Coronary artery (tissue), 2 donors: ENCODE measurements at places on chromosomes 3 and 15.

GRCh38 chr3:109131276-109131675, 5.2 kb upstream of the C3orf85 start:
- DNase-seq, result no peak

DNA sequence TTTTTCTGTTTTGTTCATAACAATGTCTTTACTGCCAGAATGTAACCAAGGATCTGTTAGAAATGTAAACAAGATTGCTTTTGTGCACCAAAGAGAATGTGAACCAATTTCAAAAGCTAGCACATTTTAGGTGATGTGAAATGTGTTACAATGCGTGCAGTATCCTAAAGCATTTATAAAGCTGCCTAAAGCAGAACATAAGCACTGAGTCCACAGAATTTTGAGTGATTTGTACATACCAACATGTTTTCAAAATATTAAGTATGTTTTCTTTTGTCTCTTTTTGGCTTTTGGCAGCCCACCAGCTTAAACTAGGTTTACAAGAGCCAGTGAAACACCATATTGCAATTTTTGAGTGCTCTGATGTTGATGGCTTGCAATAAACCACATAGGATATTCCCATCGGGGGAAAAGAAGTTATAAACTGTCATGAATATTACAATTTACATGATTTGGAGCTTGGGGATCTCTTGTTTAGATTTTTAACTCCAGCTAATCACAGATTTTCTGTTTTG, 364.0 kb downstream of the ZIC1 start:
- DNase-seq, result no peak

GRCh38 chr15:92891533-92892200, 8.5 kb upstream of the CHD2 start:
- no peak for DNase-seq

GRCh38 chr15:33700695-33701303, 267.5 kb upstream of the CHRM5 start:
- no peak for DNase-seq

DNA sequence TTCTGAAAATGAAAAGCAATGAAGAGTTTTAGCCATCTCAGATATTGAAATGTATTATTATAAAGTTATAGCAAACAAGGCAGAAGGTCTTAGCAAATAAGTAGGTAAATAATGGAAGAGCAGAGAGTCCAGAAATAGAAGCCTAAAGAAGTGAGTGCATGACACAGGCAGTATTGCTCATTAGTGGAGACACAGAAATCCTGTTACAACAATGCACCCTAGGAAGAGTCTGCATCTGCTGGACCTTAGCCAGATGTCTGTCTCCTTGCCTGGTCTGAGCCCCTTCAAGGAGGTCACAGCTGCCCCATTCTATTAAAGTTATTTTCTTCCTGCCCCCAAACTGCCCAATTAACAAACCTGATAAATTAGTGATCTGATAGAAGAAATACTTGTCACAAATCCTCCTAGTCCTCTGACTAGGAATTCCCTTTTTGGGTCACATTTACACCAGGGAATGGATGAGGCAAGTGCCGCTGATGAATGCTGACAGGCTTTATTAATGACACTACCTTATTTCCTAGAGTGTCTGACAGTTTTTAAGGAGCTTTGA, 51.9 kb downstream of the HOMER2 start:
- no peak for DNase-seq

GRCh38 chr3:128277378-128278069, 124.2 kb downstream of the EEFSEC start:
- peak; percentile 12 for DNase-seq

DNA sequence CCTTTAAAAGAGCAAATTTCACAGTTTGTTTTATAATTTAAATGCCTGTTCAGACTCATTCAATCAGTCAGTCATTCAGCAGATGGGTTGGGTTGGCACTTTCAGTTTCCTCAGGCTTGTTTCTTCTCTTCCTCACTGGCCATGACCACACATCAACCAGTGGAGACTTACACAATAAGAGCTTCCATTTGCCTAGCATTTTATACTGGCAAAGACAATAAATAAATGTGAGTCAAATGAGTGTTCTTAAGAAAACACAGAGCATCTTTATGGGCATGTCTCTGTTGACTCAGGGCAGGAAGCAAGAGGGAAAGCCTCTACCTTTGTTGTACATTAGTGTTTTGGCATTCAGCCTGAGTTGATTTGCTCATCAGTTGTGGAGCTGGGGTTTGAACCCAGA, 122.6 kb downstream of the EPHB1 start:
- no peak for DNase-seq

- DNase-seq, result no peak
Observed at GRCh38 chr3:77536038-77536775, 496.3 kb downstream of the ROBO2 start.

- no peak for DNase-seq
Observed at GRCh38 chr3:62672270-62672987, 202.8 kb downstream of the CADPS start.

- no peak for DNase-seq
Observed at GRCh38 chr15:62877276-62877857, 165.2 kb upstream of the TPM1 start.

- DNase-seq, result no peak
Observed at GRCh38 chr3:192923731-192924130, 6.1 kb upstream of the MB21D2 start.

GRCh38 chr3:131223373-131224289, 157.9 kb upstream of the NUDT16 start:
- no peak for DNase-seq

- no peak for DNase-seq
Observed at GRCh38 chr3:78888635-78889034, 879.2 kb downstream of the ROBO1 start.

DNA sequence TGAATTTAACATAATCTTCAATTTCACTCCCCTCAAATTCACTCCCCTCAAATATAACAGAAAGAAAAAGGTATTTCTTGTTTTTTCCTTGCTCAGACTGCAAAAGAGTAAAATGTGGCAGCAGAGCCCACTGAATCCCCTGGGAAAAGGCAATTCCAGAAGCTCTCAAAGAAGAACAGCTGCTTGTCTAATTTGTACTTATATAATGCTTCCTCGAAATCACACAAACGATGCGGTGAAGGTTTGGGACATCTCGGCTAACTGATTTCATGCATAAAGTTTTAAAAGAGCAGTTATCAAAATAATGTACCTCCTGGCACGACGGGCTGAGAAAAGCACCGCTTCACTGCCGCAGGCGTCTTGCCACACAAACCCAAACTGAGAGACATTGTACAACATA, 10.7 kb downstream of the BDH1 start:
- DNase-seq, result no peak

GRCh38 chr3:171138027-171138426, 111.5 kb upstream of the SLC2A2 start:
- no peak for DNase-seq

DNA sequence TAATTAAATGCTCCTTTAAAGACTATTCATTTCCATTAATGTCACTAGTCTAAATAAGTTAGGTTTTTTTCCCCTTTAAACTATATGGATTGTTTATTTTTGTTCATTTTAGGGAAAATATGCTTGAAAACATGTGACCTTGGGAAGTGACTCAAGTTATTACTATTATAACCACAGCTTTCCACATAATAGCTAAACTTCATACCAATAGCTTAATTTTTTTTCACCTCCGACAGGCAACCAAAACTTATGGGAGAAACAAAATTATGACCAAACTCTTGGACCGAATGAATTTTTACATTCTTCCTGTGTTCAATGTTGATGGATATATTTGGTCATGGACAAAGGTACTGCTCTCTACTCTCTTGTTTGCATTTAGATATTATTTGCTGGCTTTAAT, 16.2 kb downstream of the CPA3 start:
- no peak for DNase-seq

- no peak for DNase-seq
Observed at GRCh38 chr3:13093687-13094086, 20.5 kb upstream of the IQSEC1 start.
